ENCODE measurements at places on chromosomes 5 and 9.

GRCh38 chr5:55220433-55221185 lies 6.5 kb downstream of the MCIDAS start:
- DNase-seq = peak; percentile 77

DNA sequence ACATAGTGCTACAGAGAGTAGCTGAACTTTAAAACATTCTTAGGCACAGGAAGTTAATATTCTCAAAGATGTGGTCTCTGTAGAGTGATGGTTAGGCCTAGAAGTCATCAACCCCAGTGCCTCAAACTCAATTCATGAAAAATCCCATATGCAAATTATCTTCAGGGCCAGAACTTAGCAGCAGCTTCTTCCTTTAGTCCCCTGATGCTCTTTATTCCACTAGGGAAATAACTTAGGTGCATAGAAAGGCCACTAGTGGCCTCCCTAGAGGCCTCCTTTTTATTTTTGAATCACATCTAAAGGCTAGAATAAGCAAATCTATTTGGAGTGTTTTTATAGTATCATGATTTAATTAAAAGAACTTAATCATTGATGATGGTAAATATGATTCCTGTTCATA lies 88.3 kb downstream of the GIN1 start:
- DNase-seq = no peak

DNA sequence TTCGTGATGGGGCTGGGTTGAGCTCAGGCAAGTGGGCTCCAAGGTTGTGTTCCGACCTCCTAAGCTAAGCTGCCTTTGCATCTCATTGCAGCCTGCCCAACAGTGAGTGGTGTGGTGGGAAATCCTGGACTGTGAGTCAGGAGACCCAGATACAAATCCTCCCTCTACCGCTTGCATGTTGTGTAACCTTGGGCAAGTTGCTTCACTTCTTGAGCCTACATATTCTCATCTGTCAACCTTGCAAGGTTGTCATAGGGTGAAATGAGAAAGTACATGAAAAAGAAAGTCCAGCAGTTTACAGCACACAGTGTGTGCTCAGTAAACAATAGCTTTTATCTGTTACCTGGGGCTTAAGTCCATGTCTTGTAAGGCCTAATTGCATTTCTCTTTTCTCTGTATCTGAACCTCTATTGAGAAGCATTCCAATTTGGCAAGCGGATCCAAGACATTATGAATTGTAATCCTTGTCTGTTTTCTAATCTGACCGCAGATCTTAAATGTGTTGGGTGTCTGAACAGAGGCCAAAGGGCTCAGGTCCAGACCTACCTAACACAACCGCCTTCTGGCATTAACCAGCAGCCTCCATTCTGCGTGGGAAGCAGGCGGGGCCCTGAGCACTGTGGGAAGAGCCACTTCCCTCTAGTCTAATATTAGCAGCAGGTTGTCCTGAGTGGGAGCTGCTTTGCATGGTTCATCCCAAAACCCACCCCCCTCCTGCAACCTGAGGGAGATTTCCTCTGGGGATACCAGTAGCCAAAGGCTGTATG lies 1.8 kb upstream of the GALNT12 start:
- DNase-seq = no peak

DNA sequence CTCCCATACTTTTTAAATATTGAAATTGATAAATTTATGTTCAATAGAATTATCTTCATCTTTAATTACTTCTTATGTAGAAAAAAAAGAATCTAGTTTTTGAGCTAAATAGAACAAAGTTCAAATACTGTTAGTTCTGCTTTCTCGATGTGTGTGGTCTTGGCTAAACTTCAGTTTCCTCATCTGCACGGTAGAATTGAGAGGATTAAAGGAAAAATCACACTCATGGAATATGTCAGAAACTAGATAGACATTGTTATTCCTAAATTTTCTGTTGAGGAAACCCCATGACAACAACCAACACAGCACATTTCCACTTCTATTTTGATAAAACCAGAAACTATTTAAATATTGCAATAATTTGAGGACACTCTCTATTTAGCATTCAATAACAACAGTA lies 100.3 kb downstream of the MUSK start:
- DNase-seq = no peak

Measured in aorta (tissue), 5 donors.